ENCODE measurements at places on chromosomes 2 and 18.

DNA sequence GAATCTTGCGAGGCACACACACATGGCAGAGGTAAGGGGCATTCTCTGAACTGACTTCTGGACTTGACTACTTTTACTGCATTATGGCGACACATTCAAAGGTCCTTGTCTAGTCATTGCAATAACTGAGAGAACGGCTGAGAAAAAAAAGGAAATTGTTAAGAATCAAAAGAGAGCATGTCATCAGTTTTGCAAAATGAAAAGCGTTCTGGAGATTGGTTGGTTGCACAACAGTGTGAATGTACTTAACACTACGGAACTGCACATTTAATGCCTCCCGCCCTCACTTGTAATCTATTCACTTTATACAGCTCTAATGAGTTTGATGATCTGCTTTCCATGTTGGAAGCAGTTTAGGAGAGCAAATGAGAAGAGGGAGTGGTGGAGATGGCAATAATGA lies 68.5 kb upstream of the NFU1 start:
- no peak for DNase-seq

DNA sequence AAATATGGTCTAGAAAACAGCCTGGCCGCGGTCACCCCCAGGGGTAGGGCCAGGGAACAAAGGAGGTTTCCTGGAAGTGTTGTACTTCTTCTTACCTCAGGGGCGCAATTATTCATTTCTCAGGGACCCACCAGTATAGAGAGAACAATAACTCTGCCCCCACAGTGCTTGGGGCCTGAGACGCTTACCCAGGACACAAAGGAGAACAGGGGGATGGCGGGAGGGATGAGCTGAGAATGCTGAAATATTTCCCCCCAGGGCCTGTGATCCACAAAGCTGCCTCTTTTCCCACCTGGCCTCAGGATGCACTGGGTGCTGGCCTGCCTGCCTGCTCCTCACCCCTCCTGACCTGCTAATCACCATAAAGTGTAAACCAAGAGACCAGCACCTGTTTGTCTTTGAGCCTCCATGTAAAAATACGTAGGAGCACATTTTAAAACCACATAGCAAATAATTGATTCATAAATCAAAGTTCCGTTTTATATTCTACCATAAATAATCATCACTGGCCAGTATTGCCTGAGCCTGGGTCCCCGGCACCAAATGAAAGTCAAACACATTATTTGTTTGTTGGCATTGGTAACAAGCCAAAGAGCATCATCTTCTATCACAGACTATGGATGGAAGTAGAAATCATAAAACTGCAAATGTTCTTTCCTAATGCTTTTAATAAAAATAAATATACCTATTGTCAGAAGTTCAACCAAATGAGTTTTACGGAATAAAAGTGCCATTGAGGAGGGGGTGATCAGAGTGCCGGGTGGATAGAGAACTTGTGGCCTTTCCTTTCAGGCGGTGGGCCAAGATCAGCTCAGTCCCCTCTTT lies 67.3 kb upstream of the RMDN2 start:
- no peak for DNase-seq

DNA sequence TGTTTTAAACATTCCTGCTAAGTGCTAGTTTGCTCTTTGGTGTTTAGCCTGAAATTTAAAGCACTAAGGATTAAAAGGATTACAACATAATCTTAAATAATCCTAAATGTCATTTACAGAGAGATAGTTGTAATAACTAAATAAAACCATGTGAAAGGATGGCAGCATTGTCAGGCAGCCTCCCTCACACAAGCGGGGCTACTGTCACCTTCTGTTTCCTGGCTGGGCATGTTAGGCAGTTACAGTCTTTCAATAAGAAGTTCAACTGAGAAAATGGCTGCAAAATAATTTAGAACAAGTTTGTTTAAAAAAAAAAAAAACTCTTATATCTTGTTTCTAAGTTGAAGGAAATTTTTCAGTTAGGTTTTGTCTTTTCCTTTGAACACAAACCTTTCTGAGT lies 124.9 kb downstream of the ARHGAP15 start:
- no peak for DNase-seq

- DNase-seq, result no peak
These were observed 90.3 kb downstream of the PTPN4 start for GRCh38 chr2:119849838-119850565.

DNA sequence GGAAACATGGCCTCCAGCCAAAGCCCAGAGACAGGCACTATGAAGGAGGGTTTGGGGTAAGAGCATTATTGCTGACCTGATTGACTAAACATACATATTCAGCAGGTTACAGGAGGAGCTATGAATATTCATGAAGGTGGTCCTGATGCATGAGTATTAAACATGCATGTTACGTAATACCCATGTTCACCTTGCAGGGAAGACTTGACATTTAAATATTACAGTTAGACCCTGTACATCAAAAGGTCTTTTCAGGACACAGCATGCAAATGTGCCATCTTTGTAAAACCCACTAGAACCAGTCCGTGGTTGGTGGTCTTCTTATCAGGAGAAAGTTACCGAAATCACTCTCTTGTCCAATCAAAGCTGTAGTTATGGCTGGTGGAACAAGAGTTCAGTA lies 59.9 kb downstream of the XRCC5 start:
- DNase-seq, result no peak

- DNase-seq, result no peak
These were observed 50.0 kb downstream of the TWIST2 start for GRCh38 chr2:238897911-238898311.

DNA sequence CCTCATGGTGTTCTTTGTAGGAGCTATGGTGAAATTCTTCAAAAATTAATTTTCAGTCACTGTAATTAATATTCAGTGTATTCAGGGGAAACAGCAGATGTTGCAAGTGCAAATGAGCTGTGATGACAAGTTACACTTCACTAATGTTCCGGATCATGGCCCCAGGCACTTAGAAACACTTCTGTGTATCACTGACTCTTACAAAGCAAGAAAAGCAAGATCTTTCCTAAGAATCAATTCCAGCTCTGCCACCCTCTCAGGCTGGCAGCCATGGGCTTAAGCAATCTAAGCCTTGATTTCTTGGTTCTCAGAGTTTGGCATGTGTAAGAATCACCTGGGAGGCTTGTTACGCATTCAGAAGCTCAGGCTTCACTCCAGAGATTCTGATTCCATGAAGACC lies 78.0 kb downstream of the MARCHF4 start:
- no peak for DNase-seq

- no peak for DNase-seq
These were observed at the start of gene CLASP1 for GRCh38 chr2:121649149-121649595. Gene CLASP1 (minus strand): TSS chr2:121649462. CDS start chr2:121605895, 43,567 bp downstream.

GRCh38 chr2:64639691-64640090 lies 14.0 kb downstream of the SERTAD2 start:
- DNase-seq, result no peak

DNA sequence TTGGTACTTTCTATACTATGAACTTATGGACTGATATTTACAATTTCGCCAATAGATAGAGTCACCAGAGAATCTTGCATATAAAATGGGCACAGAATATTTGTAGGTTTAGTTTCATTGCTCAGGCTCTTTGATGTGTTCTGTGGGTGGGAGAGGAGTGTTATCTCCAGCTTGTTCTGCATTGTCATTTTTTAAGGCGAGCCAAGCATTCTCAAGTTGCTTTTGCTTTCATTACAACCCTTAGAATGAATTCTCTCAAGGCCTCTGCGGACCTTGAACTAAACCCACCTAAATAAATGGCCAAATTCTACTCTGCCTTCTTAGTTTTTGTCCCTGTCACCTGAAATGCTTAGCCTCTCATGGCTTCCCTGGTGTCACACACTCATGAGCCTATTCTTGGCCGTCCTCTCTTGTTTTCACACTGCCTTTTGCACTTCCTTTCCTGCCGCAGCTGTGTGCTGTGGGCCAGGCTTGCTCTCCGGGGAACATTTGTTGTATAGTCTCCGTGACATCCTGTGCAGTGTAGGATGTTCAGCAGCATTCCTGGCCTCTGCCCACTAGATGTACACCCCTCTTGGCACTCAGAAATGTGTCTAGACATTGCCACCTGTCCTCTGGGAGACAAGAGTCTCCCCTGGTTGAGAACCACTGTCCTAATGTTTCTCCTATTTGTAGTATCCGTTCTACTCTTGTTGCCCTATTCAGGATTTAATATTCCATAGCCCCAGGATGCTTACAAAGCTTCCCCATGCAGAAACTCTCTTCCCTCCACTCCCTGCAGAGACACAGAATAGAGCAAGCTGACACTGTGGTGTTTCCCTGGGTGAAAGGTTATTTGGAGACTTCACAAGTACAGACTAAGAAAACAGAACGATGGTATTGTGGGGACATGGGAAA lies 255.6 kb downstream of the PTPRM start:
- no peak for DNase-seq

GRCh38 chr2:2031101-2031500 lies 286.8 kb upstream of the PXDN start:
- DNase-seq, result no peak

DNA sequence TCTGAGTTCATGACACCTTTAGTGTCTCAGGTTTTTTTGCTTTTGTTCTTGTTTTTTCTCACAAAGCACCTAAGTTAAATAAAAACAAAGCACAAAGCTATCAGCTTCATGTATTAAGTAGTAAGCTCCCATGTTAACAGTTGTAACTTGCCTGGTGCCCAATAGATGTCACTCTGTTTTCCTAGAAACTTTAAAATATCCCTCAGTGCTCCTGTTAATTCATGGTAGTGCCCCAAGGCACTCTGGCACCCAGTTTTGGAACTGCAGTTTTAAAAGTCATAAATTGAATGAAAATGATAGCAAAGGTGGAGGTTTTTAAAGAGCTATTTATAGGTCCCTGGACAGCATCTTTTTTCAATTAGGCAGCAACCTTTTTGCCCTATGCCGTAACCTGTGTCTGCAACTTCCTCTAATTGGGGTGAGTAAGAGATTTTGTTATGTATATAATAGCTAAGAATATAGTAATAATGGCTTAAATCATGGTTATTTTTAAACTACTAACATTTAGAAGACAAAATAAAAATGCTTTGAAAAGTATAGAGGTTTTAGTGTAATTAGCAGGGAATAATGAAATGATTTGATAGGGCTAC lies 555.0 kb upstream of the TMEFF2 start:
- DNase-seq, result no peak

- no peak for DNase-seq
These were observed 7.8 kb downstream of the SCYGR2 start for GRCh38 chr2:227606476-227606875.

DNA sequence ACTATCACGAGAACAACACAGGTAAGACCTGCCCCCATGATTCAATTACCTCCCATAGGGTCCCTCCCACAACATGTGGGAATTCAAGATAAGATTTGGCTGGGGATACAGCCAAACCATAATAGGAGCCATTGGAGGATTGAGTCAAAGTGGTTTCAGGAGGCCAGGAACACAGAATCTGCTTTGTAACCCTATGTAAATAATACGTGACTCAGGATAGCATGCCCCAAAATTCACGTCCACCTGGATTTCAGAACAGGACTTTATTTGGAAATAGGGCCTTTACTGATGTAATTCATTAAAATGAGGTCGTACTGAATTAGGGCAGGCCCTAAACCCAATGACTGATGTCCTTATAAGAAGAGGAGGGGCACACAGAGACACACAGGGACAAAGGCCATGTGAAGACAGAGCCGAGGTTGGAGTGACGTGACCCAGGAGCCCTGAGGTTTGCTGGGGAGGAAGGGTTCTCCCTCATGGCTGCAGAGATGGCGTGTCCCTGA lies 16.0 kb upstream of the CNDP2 start:
- no peak for DNase-seq

GRCh38 chr18:31297248-31297647 lies 20.7 kb upstream of the DSG1 start:
- DNase-seq, result no peak

- DNase-seq, result no peak
These were observed 746.6 kb downstream of the CBLN2 start for GRCh38 chr18:71797554-71797953.

DNA sequence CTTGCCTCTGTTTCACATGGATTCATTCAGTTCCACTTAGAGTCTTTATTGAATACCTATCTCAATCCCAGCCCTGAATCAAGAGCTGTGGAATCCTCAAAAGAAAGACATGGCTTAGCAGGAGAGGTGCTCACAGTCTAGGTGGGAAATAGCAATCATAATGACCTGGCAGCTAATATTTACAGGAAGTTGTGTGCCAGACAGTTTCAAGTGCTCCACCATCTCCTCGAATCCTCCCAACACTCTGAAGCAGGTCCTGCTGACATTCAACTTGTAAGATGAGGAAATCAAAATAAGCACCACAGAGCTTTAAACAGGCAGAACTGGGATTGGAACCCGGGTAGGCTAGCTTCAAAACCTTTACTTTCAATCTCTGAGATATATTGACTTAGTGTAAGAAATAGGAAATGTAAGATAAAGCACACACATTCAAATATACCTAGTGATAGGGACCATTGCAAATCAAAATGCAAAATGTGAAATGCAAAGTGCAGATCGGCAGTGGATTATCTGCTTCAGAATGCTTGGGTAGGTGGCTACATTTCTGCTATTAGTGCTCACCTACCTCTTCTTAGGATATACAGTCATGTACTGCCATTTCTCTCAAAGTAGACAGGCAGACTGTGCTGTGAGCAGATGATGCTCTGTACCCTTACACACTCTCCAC lies 182.0 kb downstream of the PRKCE start:
- no peak for DNase-seq

DNA sequence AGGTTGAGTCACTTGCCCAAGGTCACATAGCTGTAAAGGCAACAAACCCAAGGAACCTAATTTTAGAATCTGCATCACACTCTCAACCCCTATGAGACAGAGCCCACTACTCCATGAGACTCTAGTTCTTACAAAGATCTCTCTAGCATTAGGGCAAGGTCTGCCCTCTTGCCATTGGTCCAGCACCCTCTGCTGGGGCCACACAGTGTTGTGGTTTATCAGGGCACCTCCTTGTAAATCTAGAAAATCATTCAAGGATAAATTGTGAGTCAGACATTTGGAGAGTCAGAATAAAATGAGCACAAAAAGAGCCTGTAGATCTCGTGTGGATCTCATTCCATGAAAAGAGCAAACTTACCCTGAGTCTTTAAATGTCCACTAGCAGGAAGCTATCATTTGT lies 91.2 kb downstream of the SLC8A1 start:
- no peak for DNase-seq

- no peak for DNase-seq
These were observed 16.0 kb upstream of the ST8SIA3 start for GRCh38 chr18:57336343-57336742.

DNA sequence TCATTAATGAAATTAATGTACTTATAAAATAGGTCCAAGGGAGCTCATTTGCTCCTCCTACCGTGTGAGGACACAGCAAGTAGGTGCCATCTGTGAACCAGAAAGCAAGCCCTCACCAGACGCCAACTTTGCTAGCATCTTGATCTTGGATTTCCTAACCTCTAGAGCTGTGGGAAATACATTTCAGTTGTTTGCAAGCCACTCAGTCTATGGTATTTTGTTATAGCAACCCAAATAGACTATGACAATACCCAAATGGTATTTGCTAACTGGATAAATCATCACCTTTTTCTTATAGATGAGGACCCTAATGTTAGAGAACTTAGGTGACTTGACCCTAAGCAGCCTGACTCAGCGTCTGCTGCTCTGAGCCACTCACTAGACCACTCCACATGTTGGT lies 379.6 kb downstream of the HRH4 start:
- no peak for DNase-seq

DNA sequence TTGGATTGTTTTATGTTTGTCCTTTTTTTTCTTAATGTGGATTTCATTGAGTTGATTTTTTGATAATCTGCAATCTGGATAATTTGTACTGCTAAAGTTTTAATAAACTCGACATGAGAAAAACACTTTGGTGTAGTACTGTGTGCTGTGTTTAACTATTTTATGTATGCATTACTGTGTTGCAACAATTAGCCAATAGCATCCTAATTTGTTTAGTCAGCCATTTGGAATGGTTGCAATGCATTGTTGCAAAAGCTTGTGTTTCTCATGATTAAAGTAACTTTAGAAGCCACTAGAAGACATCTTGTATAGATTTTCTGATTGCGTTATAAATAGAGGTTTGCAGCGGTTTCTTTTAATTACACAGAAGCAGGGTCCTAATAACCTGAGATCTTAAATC lies 53.5 kb downstream of the PPIG start:
- no peak for DNase-seq
